Activated T-helper 2 cell treated with anti-CD3 and anti-CD28 coated beads, Interferon-gamma antibody, Interleukin-2, Interleukin-4, amounts not matched to agents 10 μg/mL and 5 μg/mL and 100 μg/mL, durations not matched to agents 14 hours and 24 hours and 36 hours (primary cell): ENCODE measurements at places on chromosomes 5 and 9.
A peak's percentile ranks its signal among the peaks of the same experiment; 100 is the strongest.

- H3K4me1 ChIP-seq = peaks cover 5% of the 10 kb centered on the region
- H3K36me3 ChIP-seq = peaks cover 4% of the 10 kb centered on the region
- no peak overlapping the region for H3K27ac ChIP-seq
- no peaks in the 10 kb centered on the region for H3K27me3 ChIP-seq
- H3K4me3 ChIP-seq = no peak overlapping the region
Measured at GRCh38 chr9:97470076-97470475, 31.4 kb upstream of the TMOD1 start.

DNA sequence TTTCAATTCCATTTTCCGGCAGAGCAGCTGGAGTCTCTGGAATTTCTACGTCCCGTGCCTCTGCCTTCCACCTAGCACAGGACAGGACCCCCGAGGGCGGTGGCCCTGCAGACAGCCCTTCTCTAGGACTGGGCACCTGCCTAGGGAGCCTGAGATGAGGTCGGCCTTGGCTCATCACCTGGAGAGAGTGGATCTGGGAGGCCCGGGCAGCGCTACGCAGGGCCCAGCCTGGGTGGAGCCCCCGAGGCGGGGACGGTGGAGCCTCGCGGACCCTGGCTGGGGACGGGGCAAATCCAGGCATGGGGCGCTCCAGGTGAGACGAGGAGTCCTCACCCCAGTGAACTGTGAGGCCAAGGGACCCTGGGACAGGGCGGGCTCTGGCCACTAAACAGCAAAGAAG lies 114.5 kb downstream of the MTRR start:
- no peaks in the 10 kb centered on the region for H3K27me3 ChIP-seq
- H3K4me3 ChIP-seq = no peak overlapping the region
- no peak for DNase-seq
- no peak overlapping the region for H3K27ac ChIP-seq
- H3K4me1 ChIP-seq = no peaks in the 10 kb centered on the region

DNA sequence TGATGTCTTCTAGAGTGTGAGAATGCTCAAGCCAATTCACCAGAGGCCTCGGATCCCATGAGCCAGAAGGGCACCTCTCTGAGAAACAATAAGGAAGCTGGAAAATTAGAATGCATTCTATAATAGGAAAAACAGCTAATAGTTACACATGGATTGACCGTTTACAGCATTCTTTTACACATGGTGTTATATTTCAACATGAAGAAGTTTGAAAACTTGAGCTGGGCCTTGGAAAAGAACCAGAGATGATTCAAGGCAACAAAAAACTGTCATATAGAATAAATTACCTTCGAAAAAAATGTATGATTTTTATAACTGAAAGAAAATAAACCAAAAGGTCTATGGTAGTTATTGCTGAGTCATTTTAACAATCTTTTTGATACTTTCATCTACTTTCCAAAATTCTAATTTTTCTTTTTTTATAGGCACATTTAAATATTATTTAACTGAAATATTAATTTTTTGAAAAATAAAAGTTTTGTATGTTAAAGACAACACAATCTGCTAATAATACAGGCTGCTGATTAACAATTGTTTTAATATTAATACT lies 6.2 kb downstream of the SH3TC2 start:
- no peaks in the 10 kb centered on the region for H3K4me1 ChIP-seq
- peaks cover 8% of the 10 kb centered on the region for H3K27me3 ChIP-seq

DNA sequence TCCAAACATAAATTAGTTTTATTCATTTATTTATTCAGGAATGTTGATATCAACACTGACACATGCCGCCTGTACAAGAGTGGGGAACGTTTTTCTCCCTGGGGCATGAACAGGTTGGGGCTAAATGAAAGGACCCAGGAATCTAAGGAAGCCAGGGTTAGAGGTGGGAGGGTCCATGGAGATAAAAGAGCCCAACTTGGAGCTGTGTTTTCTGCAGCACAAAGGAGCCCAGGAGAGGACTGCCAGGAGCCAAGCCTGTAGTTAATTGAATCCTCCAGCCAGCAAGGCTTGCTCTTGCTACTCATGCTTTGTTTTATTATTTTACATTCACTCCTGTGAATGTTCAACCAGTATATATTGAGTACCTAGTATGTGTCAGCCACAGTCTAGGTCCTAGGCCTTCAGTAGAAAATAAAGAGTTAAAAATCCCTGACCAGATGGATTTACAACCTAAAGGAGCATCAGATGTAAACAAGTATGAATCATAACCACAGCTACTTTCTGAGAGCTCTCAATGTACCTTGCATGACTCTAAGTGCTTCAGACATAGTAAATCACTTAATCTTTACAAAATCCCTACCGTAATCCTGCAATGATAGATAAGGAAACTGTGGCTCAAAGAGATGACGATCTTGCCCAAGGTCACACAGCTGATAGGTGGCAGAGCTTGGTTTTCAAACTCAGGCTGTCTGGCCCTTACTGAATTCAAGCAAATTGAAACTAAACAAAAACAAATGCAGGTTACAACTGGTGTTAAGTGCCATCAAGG lies 69.8 kb downstream of the ASTN2 start:
- H3K4me3 ChIP-seq = no peak overlapping the region
- no peaks in the 10 kb centered on the region for H3K27me3 ChIP-seq
- peaks cover 6% of the 10 kb centered on the region for H3K4me1 ChIP-seq
- H3K27ac ChIP-seq = no peak overlapping the region
- no peak for DNase-seq

DNA sequence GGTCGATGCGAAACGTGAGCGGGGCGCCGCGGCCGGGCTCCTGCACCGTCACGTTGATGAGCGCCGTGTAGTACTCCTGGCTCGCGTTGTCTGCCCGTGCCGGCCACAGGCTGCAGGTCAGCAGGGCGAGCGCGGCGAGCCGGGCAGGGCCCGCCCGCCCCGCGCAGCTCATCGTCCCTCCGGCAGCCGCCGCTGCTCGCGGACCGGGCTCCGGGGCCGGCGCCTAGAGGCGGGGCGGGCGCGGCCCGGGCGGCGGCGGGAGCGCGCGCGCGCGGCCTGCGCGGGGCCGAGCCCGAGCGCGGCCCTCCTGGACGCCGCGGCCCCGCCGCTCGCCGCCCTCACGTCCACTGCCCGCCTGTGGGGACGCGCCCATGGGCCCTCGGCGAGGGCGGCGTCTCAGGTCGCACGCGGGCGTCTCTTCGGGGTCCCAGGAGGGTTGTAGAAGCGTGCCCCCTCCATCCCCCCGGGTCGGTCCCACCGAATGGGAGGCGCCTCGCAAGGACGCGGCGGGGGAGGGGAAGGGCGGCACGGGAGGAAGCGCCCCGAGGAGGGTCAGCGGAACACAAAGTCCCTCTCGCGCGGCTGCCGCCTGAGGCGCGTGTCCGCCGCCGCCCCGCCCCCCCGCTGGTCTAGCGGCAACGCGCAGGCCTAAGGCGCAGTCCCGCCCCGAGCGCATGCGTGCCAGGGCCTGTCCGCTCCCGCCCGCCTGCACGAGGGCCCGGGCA lies at the start of gene RNF130:
Gene RNF130 (minus strand): TSS at position 229 of the 725 bp plus-strand sequence. CDS start 57 bp downstream, at position 172.
- DNase-seq = peak; percentile 78
- H3K4me1 ChIP-seq = peaks cover 13% of the 10 kb centered on the region
- peaks cover 55% of the 10 kb centered on the region for H3K27me3 ChIP-seq
